Glomerular endothelial cell (primary cell): ENCODE measurements at places on chromosomes 1 and 21. TPM values are rescaled to one million over a fixed set of nuclear protein-coding genes. Genes with fewer than 3 reads are reported as not detected.

Gene MXRA8
- 25.8 and 39.1 TPM in 2 replicates for total RNA-seq

Gene CEP104
- total RNA-seq = 30.5 and 44.9 TPM in 2 replicates

Gene MPL
- total RNA-seq = not detected in 2 replicates

Gene HSD3B1
- total RNA-seq = not detected in 2 replicates

Gene PCP4
- total RNA-seq = not detected in 2 replicates

Gene AQP10
- not detected in 2 replicates for total RNA-seq

Gene KIF2C
- 4.7 and 10.3 TPM in 2 replicates for total RNA-seq

Gene NEXN
- 3.9 and 7.9 TPM in 2 replicates for total RNA-seq

Gene CATSPERE
- 0.58 and 2.3 TPM in 2 replicates for total RNA-seq

Gene TRIM58
- total RNA-seq = 2.4 and 3.0 TPM in 2 replicates

Gene FCRL6
- not detected in 2 replicates for total RNA-seq

Gene COL16A1
- 2.5 and 5.3 TPM in 2 replicates for total RNA-seq

Gene LDLRAD2
- total RNA-seq = 0.05 TPM in 1 of 2 replicates, not detected in the other

Gene LIN28A
- 0.05 and 0.06 TPM in 2 replicates for total RNA-seq

Gene LZIC
- total RNA-seq = 16.9 and 24.3 TPM in 2 replicates

Gene B3GALT2
- 0.78 and 1.1 TPM in 2 replicates for total RNA-seq

Gene S100A14
- total RNA-seq = not detected in 2 replicates

Gene SPRR2G
- not detected in 2 replicates for total RNA-seq

Gene SAMD13
- 1.3 and 1.5 TPM in 2 replicates for total RNA-seq

Gene UBXN10
- total RNA-seq = 0.06 and 0.24 TPM in 2 replicates

Gene KAZN
- 4.9 and 6.9 TPM in 2 replicates for total RNA-seq
